ENCODE measurements at places on chromosomes 12 and 14. TPM values are rescaled to one million over a fixed set of nuclear protein-coding genes. Genes with fewer than 3 reads are reported as not detected.

REP15 gene
- polyA plus RNA-seq, result 0.90 TPM

RBP5 gene
- polyA plus RNA-seq, result 2.4 TPM

AKAP3 gene
- 0.13 TPM for polyA plus RNA-seq

OR4E2 gene
- polyA plus RNA-seq, result not detected

GUCY2C gene
- 0.16 TPM for polyA plus RNA-seq

ARHGEF25 gene
- polyA plus RNA-seq, result 25.4 TPM

NRL gene
- polyA plus RNA-seq, result 1.8 TPM

SNW1 gene
- polyA plus RNA-seq, result 49.9 TPM

SLC6A12 gene
- 0.90 TPM for polyA plus RNA-seq

ZDHHC22 gene
- 0.87 TPM for polyA plus RNA-seq

DCD gene
- polyA plus RNA-seq, result not detected

GRCh38 chr14:65745396-65746190 lies 333.1 kb downstream of the FUT8 start:
- DNase-seq, result no peak

DNA sequence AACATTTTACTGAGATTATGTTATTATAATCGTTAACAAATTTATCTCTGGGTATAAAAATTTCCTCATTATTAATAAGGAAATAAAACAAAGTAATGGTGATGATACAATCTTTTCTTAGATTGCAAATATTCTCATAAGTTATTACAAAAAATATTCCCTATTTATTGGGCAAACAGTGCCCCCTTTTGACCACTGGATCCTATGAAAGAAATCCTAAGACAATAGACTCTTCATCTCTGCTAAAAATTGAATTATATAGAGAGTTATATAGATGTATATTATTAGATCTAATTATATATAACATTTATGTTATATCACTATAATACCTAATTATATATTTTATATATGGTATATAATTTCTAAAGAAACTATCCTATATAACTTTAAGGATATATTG lies 94.2 kb upstream of the FGD4 start:
- DNase-seq, result no peak

DNA sequence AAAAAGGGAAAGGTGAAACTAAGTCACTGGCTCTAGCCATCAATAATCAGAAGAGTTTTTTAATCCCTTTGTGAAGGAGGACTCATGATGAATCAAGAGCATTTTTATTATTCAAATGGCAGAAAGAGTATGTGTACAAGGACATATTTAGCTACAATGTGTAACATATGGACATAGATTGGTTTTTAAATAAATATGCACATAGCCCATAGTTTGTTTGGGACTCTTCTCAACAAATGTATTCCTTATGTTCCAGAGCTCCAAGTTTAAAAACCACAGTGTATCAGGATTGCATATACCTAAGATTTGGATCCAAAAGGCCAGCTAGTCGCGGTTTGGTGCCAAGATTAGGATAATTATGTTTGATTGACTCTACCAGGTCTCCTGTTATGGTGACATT lies 104.2 kb downstream of the C12orf50 start:
- no peak for DNase-seq

DNA sequence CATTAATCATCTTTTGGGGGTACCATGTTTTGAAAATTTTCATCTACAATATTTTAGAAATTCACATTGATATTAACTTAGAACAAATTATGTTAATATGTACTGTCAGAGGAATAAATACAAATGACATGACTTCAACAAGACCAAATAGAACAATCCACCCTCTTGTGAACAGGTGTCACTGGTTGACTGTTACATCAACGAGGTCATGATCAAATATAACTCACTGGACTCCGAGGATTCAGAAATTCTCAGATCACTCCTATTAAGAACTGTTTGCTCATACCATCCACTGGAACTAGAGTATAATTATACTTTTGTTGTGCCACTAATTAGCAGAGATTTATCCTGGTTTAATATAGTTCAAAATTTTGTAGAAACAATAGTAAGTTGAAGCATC lies 318.8 kb downstream of the PRKD1 start:
- no peak for DNase-seq

GRCh38 chr12:108918206-108918605 lies 38.3 kb downstream of the DAO start:
- no peak for DNase-seq

GRCh38 chr12:125696054-125696453 lies 630.8 kb downstream of the AACS start:
- DNase-seq, result no peak

DNA sequence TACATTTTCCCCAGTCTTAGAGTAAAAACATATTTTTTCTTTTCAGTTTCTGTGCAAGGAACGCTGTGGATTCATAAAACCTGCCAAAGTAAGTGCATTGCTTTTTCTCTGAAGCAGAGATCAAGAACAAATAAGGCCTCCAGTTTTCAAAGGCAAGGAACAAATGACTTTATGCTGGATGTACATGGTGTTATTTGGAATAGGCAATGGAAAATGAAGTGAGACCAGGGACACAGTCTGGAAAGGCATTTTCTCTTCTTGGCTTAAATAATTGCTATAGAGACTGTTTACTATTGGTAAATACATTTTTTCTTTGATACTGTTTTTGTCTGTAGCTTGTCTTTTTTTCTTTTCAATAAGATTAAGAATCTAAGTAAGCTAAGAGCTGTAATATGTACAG lies 725.9 kb upstream of the MDGA2 start:
- DNase-seq, result peak; percentile 19

DNA sequence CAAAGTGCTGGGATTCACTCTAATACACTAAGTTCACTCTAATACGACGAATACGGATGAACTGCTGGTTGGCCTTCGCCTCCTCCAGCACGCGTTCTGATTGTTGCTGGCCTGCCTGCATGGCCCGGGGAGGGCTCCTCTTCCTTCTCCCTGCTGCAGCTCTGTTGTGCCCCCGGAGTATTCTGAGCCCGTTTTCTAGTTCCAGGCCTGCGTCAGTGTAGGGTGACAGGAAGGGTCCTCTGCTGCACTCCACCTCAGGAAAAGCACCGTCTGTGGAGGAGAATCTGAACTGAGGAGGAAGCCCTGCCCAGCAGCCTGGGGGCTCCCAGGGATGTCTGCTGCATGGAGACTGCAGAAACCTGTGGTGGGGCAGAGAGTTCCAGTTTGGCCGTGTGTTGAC lies 44.4 kb downstream of the DDX51 start:
- DNase-seq, result no peak

DNA sequence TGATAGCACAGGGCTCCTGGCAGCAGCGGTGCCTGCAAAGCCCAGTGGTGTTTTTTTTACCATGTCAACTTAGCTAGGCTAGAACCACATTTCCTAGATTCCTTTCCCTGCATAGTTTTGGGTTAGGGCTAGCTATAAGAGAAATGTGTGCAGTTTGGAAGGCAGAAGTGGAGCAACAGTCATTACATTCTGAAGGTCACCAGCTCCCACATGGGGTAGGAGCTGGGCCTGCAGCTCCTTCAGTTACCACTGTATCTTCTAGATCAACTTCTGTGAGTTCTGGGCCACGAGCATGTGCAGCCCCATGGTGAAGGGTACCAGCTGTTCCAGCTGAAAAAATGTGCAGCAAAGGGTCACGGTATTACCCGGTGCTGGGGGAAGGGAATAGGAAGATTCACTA lies 2.3 kb upstream of the SLC25A3 start:
- DNase-seq, result no peak

GRCh38 chr12:120960657-120961056 lies 17.7 kb upstream of the HNF1A start:
- DNase-seq, result no peak

DNA sequence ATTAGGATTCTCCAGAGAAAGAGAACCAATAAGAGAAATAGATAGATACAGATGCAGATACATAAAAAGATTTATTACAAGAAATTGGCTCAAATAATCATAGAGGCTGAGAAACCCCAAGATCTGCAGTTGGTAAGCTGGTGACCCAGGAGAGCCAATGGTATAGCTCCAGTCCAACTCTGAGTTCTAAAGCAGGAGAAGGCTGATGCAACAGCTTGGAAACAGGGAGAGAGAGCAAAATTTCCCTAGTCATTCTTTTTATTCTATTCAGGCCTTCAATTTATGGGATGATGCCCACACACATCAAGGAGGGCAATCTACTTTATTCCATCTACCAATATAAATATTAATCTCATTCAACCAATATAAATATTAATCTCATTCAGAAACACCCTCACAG lies 218.2 kb downstream of the PRKD1 start:
- DNase-seq, result no peak

- no peak for DNase-seq
Measured at GRCh38 chr12:124496584-124496983, 70.8 kb downstream of the NCOR2 start.

DNA sequence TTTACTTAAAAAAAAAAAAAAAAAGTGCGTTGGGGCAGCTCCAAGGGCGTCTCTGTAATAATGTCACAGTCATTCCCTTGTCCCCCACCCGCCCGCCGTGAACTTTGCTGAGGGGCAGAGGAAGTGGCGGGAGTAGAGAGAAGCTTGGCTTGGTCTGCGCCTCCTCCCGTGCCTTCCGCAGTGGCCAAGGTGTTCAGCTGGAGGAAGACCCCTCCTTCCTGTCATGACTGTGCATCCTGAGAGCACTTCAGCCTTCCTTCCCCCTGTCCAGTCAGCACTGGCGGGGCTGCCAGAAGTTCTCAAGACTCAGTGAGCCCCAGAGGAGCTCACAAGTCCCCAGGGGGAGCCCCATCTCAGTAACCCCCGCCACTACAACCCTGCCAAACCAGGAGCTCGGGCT lies 32.2 kb downstream of the AACS start:
- DNase-seq, result no peak

- DNase-seq, result no peak
Measured at GRCh38 chr14:81206115-81206514, 14.6 kb downstream of the GTF2A1 start.

DNA sequence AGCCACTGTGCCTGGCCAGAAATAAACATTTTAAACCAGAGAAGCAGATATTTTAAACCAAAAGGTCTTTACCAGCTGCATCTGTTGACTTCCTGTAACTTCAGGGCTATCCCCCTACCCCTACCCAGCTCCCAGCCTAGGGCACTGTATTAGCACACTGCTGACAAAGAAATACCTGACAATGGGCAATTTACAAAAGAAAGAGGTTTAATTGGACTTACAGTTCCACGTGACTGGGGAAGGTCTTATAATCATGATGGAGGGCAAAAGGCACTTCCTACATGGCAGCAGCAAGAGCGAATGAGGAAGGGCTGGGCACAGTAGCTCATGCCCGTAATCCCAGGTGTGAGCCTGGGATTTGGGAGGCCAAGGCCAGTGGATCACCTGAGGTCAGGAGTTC lies 26.0 kb downstream of the GEMIN2 start:
- DNase-seq, result no peak

GRCh38 chr14:81562818-81563217 lies 29.2 kb upstream of the SEL1L start:
- DNase-seq, result no peak
